Articular chondrocyte of knee joint (primary cell): ENCODE measurements at places on chromosomes 4 and X. TPM values are rescaled to one million over a fixed set of nuclear protein-coding genes. Genes with fewer than 3 reads are reported as not detected.

The MAGEE2 gene
- total RNA-seq: not detected in 2 replicates

The HGFAC gene
- total RNA-seq: 0.32 TPM in 1 of 2 replicates, not detected in the other

The PPARGC1A gene
- 15.4 and 21.4 TPM in 2 replicates for total RNA-seq

The PNMA6A gene
- 0.54 and 0.65 TPM in 2 replicates for total RNA-seq

The PNMA6F gene
- not detected in 2 replicates for total RNA-seq

The ADH1A gene
- not detected in 2 replicates for total RNA-seq

The F8A3 gene
- 1.8 and 2.9 TPM in 2 replicates for total RNA-seq
